Activated CD4-positive, alpha-beta T cell treated with anti-CD3 and anti-CD28 coated beads, Interleukin-10, Interleukin-2, amounts not matched to agents 100 ng/mL and 50 ng/mL, durations not matched to agents 16 hours and 8 hours (primary cell): ENCODE measurements at places on chromosomes 2 and 18.

DNA sequence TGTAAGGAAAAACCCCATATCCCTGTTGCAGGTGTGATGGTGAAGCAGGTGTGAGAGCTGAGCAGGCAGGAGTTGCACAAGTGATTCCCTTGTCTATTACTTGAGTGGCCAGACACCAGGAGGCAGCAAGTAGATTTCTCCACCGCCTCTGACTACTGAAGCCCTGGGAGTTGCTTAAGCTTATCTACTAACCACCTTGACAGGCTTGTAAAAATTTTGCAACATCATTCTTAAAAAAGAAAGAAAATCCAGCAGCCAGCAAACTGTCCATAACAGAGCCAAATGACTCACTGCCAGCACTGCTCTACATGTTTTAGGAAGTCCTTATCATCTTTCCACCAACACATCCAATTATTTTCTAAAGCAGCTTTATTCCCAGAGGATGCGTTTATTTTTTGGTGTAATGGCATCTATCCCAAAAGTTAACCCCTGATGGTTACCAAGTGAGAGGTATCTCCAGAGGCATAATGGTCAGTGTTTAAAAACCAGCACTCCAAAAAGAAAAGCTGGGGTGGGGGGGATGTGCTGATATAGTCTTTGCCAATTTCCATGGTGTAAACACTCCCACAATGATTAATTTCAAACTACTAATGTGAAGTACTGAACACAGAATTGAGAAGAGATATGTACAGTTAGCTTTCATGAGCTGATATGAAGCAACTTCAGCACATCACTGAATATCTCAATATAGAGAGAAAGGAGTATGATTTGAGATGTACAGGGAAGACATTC, 16.3 kb upstream of the GPR39 start:
- no peak for DNase-seq

- no peak for DNase-seq
Observed at GRCh38 chr2:6605836-6606505, 259.7 kb downstream of the CMPK2 start.

DNA sequence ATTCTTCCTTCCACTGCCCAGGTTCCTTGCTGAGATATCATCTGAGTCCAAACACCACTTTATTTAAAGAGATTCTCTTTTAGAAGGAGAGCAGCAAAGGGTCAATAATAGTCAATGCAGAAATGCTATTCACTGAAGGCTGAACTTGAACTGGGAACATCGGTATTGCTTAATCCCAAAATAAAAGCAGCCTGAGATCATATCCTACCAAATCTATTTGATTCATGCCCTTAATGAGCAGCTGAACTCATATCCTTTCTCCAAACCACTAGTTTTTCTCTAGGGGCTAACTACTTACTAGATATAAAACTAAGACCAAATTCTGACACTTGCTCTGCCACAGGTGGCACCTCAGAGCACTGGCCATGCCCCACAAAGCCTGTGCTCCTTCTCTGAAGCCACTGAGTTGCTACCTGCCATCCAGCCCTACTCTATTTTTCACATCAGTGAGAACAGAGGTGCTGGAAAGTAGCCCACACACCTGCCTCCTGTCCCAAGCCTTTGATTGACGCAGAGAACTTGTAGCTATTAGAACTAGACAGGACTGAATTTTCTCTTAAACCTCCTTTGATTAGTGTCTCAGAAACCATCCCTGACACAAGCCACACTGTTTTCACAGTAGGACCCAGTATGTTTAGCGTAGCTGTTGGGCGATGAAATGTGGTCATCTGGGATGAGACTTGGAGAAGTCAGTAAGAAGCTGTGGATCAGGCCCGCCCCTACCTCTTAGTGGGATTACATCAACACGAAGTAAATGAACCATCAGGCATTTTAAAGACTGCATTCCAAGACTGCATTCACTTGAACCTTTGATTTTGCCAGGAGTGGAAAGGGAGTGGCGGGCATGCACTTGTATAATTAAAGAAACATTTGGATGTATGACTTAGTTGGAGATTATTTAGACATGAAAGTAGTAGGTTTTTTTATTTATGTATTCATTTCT, 124.3 kb downstream of the RBMS1 start:
- DNase-seq, result no peak

DNA sequence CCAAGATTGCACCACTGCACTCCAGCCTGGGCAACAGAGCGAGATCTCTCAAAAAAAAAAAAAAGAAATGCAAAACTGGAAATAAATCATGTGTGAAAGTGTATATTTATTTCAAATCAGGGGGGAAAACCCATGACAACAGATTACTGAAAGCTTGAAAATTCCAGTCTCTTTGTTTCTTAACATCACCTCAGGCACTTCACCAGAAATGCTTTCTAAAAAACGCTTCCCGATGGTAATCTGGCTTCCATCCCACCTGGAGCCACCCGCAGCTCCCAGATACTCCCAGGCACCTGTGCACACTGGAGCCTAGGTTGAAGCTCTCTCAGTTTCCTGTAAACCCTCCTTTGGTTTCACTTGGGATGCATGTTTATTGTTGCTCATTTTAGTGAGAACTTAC, 7.2 kb upstream of the ITGB6 start:
- DNase-seq, result no peak
